ENCODE measurements at places on chromosomes 11 and 22.

DNA sequence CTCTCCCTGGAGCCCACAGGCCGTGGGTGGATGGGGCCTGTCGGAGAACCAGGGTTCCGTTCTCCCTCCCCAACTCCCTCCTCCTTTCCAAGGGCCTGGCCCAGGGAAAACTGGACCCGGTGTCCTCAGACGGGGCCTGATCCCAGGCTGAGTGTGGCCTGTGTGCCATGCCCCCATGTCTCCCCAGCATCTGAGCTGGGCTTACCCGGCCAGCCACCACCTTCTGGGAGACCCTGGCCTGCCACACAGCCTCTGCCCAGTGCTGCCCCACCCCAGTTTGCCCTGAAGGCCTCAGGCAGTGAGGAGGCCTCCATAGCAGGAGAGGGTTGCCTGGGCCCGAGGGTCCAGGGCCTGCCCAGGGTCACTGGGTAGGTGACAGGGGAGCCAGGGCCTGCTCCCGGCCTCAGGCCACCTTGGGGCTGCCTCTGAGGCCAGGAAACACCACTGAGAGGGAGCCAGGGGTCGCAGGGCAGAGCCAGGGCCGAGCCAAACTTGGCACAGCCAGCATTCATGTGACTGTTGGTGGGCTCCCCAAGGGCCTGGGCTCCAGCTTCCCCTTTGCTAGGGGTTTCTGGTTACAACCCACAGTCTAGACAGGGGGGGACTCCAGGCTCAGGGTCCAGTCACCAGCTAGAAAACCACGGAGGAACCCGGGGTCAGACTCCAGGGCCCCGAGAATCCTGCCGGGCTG is 590 bp upstream of the IFITM10 start:
- no peak for DNase-seq

DNA sequence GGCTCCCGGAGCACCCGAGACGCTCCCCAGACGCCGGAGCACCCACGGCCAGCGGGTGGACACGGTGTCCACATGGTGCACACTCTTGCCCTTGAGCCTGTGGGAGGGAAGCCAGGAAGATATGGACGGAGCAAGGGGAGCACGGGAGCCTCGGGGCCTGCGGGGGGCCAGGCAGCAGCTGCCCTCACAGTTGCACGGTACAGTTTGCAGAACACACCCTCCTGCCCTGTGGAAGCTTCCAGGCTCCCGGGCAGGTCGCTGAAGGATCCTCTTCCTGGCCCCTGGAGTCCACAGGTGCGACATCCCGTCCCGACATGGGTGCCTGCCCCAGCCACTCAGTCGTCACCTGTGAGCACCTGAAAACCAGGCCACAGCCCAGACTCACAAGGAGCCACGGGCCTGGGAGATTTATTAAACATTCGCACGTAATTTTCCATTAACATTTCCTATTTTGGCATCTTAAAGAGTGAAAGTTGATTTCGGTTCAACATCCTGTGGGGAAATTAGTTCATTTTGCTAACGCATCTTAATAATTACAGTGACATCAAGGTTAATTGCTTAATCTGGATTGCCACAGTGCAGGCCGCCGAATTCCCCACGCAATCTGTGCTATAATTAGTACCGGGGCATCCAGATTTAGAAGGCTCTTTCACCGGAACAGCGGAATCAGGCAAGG is 253.3 kb downstream of the BRD1 start:
- no peak for DNase-seq

DNA sequence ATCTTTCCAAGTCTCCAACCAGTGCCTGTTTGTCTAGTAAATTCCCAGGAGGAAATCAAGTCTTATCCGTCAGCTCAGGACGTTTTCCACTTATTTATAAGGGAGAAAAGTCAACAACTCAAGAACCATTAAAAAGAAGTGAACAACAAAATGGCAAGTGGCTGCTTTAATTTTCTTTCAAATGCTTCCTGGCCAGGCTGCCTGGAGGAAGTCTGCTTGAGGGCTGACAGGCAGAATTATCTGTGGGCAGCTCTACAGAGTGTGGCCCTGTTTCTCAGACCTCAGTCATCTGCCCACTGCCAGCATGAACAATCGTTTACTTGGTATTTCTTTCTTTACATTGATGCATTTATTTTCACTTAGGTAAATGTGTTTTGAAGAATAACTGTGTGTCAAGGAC is 281.9 kb upstream of the ISX start:
- no peak for DNase-seq

DNA sequence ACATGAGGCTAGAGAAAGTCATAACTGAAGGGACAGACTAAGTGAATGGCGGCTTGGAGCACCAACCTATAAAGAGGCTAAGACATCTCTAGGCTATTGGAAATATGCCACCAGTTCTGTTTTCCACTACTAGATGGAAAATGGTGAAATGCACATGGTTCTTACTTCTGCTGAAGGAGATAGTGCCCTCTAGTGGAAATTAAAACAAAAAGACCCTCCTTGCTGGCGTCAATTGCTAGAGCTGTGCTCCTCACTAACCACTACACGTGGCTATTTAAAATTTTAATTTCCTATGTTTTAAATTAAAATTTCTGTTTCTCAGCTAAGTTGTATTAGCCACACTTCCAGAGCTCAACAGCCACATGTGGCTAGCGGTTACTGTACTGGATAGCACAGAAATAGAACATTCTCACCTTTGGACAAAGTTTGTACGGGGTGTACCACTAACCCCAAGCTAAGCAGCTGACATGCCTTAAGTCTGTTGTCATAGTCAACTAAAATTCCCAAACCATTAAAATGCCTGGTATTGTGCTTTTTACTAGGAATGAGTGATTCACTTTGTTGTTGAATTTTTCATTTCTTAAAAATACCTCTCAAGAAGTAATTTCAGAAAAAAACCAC is 34.1 kb upstream of the CALCA start:
- DNase-seq, result peak; percentile 15

DNA sequence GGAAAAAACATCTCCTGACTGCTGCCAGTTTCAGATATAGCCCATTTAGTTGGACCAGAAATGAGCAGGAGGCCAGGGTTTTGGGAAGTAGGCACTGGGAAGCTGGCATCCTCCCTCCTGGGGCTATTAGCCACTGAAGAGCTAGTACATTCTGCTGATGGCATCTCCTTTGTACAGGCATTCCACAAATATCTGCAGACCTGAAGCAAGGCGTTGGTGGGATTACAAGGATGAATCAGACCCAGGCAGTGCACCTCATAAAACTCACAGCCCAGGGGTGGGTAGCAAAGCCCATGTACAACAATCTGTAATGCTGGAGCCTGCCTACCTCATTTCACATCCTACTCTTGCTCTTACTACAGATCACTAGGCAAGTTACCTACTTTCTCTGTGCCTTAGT is 27.5 kb upstream of the POU2AF1 start:
- DNase-seq, result no peak
